Kidney (tissue), 22 donors: ENCODE measurements at places on chromosomes 16 and 17.

DNA sequence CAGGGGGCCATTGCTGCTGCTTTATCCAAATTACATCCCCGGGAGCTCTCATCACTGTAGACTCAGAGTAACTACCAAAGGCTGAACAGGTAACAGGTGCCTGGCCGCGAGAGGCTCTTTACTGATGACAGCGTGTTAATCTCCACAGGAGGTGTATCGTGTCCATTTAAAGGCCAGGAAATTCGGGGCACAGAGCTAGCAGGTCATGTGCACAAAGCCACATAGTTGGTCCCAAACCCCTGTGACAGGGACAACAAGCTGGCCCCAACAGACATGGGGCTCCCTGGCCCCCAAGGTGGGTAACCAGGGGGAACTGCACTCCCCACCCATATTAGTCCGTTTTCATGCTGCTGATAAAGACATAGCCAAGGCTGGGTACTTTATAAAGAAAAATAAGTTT is 55.3 kb upstream of the RBFOX3 start:
- DNase-seq: no peak

DNA sequence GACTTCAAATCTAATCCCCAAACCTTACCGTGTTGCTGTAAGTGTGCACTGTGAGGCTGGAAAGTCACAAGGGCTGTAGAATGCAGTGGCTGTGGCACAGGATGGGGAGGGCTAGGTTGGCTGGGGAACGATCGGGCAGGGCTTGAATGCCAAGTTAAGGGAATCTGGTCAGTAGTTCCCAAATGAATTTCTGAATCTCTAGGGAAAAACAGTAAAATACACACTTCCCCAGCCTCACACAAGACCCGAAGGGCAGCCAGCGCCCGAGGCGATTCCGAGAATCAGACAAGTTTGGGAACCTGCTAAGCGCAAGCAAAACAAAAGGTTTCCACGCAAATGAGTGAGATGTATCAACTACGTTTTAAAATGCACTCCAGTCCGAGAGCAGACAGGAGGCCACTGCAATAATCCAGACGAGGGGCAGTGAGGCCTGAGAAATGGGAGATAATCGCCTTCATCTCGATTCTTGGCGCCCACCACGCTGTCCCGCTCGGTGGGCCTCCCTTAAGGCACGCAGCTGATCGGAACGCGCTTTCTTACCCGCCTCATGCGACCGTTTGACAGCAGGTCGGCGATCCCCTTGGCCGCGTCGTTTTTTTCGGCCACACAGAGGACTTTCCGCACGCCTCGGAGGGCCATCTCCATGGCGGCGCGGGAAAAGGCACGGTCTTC is 599 bp downstream of the TOP3A start:
- DNase-seq: no peak

- peak; percentile 54 for DNase-seq
These were observed 23.1 kb upstream of the BAHCC1 start for GRCh38 chr17:81371910-81372760.

- DNase-seq: no peak
These were observed 7.1 kb downstream of the CHD9NB start for GRCh38 chr16:53045341-53046220.

DNA sequence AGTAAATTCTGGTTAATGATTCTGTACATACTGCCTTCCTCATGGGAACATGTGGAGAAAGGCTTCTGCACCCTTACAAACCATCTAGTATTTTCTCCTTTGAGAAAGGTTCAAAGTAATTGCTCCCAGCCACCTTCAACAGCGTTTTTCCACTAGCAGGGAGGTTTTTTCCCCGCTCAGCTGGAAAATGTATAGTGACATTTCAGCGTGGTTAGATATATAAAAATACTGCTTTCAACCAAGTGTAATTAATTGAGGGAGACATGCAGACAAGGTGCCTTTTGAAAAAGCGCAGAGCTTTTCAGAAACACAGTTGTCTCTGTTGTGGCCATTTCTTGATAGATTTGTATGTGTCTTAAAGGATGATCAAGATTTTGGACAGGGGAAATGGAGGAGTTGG is 5.1 kb downstream of the BMERB1 start:
- no peak for DNase-seq

DNA sequence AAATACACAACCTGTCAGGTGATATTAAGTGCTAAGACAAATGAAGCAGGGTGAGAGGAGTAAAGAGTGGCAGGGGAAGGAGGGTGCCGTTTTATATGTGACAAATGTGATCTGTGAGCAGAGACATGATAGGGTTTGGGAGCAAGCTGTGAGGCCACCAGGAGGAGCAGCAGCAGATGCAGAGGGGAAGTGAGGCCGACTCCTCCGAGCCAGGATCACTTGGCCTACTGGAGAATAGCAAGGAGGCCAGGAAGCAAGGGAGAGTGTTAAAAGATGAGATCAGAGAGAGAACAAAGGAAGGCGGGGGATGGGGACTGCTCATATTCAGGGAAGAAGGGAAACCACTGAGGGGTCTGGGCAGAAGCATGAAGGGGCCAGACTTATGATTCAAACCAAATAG is 129.4 kb downstream of the TANGO6 start:
- DNase-seq: peak; percentile 41

DNA sequence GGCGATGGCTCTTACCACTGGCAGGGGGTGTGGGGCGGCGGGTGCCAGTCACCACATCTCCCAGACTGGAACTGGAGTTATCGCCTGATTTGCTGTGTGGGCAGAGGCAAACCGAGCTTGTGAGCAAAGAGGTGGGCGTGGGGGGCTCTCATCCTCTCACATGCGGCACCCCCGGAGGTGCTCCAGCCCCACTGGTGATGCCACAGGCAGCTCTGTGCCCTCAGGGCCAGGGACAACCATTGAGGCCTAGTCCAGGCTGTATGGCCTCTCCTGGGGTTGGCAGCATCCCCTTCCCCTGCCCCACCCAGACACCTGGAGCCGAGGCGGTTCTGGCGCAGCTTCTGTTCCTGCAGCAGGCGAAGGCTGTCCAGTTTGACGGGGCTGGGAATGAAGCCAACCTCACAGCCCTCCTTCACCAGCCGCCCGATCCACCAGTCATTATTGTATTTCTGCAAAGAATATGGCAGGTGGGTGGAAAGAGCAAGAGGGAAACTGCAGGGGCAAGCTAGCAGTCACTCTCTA is 10.9 kb downstream of the CACNB1 start:
- DNase-seq: no peak

GRCh38 chr16:59060207-59060606 is 326.1 kb upstream of the GOT2 start:
- DNase-seq: no peak

- peak; percentile 78 for DNase-seq
These were observed 786 bp upstream of the CACNA1G start for GRCh38 chr17:50559674-50560184.

- DNase-seq: no peak
These were observed 5.9 kb downstream of the GIT1 start for GRCh38 chr17:29583324-29584248.

DNA sequence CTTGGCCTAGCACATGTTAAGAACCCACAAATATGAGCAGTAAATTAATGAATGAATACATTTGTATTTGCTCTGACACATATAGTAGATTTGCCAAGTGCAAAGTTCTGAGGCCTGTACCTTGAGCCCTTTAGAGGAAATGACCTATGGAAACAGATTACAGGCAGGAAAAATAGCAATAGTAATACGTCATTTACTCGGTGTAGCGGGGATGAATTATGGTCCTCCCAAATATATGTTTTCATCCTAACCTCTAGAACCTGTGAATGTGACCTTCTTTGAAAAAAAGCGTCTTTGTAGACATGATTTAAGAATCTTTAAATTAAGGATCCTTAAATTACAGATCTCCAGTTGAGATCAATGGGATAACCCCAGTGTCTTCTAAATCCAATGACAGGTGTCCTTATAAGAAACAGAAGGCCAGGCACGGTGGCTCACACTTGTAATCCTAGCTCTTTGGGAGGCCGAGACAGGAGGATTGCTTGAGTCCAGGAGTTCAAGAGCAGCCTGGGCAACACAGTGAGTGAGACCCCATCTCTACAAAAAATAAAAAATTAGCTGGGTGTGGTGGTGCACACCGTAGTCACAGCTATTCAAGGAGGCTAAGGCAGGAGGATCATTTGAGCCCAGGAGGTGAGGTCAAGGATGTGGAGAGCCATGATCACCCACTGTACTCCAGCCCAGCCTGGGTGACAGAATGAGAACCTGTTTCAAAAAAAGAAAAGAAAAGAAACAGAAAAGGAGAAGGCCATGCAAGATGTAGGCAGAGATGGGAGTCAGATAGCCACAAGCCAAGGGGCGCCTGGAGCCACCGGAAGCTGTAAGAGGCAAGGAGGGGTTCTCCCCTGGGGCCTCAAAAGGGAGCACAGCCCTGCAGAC is 5.1 kb upstream of the ITPRIPL2 start:
- no peak for DNase-seq

GRCh38 chr17:19012171-19013080 is 7.9 kb upstream of the FAM83G start:
- DNase-seq: peak; percentile 52

- no peak for DNase-seq
These were observed 55.3 kb downstream of the MYO18A start for GRCh38 chr17:29124925-29125273.
